ENCODE measurements at places on chromosomes 3 and 15. TPM values are rescaled to one million over a fixed set of nuclear protein-coding genes. Genes with fewer than 3 reads are reported as not detected.

GRCh38 chr3:150235799-150236198, 172.3 kb upstream of the TSC22D2 start:
- DNase-seq, result no peak

GRCh38 chr15:59739557-59740186, 50.6 kb upstream of the BNIP2 start:
- no peak for DNase-seq

GRCh38 chr15:81292523-81293001, 31.4 kb downstream of the STARD5 start:
- DNase-seq, result no peak

- no peak for DNase-seq
Measured at GRCh38 chr3:4568841-4569240, 75.7 kb downstream of the ITPR1 start.

DNA sequence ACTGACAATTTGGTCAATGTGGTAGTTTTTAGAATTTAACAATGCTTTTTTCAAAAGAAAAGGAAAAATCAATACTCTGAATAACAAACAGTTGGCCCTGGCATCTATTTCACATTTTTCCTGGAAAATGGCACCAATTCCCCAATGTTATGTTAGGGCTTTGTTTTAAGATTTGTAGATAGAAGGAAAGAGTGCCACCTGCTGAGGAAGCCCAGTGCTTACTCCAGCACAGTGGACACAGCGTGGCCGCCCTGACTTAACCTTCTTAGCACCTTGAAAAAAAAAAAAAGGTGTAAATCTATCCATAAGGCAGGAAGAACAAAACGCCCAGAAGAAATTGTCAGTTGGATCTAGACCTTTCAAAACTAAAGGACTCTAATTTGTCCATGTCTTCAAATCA, 110.7 kb upstream of the CNTN4 start:
- DNase-seq, result no peak

DNA sequence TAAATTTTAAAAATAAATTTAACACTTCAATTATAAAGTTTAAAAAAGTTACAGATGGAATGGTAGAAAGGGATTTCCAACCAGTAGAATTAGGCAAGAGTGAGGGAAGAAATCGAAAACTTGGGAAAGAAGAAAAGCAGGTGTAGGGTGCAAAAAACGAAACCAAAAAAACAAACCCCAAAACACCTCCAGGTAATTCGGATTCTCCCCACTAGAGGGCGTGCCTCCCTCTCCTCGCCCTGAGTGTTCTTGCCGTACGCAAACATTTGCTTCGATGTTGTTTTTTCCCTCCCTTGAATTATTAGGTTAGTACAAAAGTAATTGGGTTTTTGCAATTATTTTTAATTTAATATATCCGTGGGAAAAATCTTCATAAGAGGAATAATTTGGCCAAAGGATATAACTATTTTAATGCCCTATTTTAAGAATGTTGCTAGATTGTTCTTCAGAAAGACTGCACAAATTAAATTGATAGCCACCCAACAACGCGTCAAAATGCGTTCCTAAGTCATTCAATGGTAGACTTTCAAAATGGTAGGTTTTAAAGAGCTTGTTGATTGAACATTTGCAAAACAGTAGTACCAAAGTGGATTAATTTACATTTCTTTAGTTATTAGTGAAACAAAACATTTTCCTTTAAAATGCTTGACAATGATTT, 63.7 kb downstream of the SLC30A4 start:
- peak; percentile 66 for DNase-seq

DNA sequence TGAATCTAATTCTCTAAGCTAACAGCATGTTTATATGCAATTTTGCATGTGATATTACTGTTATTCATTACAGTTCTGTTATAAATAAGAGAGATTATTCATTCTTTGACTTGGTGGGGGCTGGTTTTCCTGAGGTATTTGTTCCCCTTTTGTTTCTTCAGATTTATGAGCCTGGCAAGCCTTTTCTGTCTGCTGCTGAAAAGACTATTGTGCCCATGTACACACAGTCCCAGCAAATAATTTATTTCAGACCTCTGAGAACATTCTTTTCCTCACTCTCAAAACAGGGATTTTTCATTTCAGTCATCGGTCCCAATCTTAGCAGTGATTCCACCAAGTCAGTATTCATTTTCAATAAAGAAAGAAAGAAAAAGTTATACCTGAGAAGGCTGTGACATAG, 716.8 kb downstream of the NSUN3 start:
- no peak for DNase-seq

DNA sequence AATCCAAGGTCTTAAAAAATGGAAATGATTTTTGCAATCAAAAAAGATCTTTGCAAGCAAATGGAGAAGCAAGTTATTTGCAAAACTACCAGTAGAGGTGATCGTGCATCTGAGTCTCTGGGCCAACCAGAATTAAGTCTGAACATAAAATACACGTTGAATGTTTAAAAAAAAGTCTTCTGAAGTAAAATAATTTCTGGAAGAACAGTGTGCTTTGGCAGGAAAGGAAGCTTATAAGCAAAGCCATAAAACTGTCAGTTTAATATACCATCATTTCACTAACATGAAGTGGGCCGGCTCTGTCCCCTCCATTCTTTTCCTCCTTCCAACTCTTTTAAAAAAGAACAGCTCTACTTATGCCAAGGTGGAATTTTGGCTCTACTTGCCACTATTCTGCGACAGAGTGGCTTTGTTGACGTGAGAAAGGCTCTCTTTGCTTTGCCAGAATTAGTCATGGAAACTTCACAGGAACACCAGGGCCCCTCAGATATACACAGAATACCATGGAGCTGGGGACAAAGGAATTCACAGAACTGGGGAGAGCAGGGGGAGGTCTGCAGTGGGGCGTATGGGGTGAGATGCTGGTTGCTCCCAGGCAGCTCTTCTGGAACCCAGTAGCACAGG, 29.8 kb downstream of the FSTL1 start:
- no peak for DNase-seq

- peak; percentile 73 for DNase-seq
Measured at GRCh38 chr3:124796477-124796876, 66.2 kb downstream of the UMPS start.

- DNase-seq, result no peak
Measured at GRCh38 chr3:50162034-50162883, 7.1 kb downstream of the SEMA3F start.

- peak; percentile 59 for DNase-seq
Measured at GRCh38 chr3:46442576-46443530, 21.9 kb downstream of the LTF start.

DNA sequence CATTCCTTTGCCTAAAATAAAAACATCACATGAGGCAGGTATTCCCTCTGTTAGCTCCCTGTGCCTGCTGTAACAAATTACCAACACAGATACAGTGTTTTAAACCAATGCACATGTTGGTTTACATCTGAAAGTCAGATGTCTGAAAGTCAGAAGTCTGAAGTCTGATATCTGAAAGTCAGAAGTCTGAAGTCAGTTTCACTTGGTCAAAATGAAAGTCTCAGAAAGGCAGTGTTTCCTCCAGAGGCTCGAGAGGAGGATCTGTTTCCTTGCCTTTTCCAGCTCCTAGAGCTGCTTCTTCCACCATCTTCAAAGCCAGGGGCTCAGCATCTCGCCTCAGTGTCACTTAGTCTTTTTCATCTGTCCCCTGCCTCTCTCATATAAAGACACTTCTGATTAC, 22.0 kb downstream of the SST start:
- no peak for DNase-seq

Gene FAM43A
- 8.8 TPM for total RNA-seq

Gene VIPR1
- total RNA-seq, result 82.5 TPM

Gene PAK6
- 14.6 TPM for total RNA-seq

Gene CLRN1
- not detected for total RNA-seq

Gene BNC1
- total RNA-seq, result 0.34 TPM

Gene HTR3E
- total RNA-seq, result not detected

Measured in left lung (tissue), 14 donors.